Epithelial cell of umbilical artery (primary cell): ENCODE measurements at places on chromosomes 12 and 14. TPM values are rescaled to one million over a fixed set of nuclear protein-coding genes. Genes with fewer than 3 reads are reported as not detected.

Gene BMP4
- total RNA-seq, result 52.6 and 123 TPM in 2 replicates

Gene TAS2R19
- total RNA-seq, result 4.0 and 5.5 TPM in 2 replicates

Gene SMCO2
- total RNA-seq, result not detected in 2 replicates

Gene KCNA5
- total RNA-seq, result not detected in 2 replicates

Gene COQ5
- total RNA-seq, result 34.8 and 51.8 TPM in 2 replicates

Gene ABCD2
- not detected in 2 replicates for total RNA-seq

Gene CISTR
- not detected in 2 replicates for total RNA-seq

Gene SIVA1
- total RNA-seq, result 192 and 218 TPM in 2 replicates

Gene MYH6
- not detected in 2 replicates for total RNA-seq

Gene PLEKHG7
- not detected in 2 replicates for total RNA-seq

Gene LMO3
- under 0.01 TPM in 1 of 2 replicates, not detected in the other for total RNA-seq

Gene C12orf56
- under 0.01 and 0.15 TPM in 2 replicates for total RNA-seq

Gene SLC38A1
- 65.0 and 117 TPM in 2 replicates for total RNA-seq

Gene DEPDC4
- 0.32 and 0.61 TPM in 2 replicates for total RNA-seq

Gene PLBD1
- under 0.01 TPM in 1 of 2 replicates, not detected in the other for total RNA-seq

Gene BHLHE41
- under 0.01 and 0.15 TPM in 2 replicates for total RNA-seq

Gene ENDOU
- total RNA-seq, result not detected in 2 replicates

Gene ITGB7
- total RNA-seq, result 0.15 TPM in 1 of 2 replicates, not detected in the other

Gene DENR
- 35.1 and 45.4 TPM in 2 replicates for total RNA-seq

Gene PIANP
- under 0.01 TPM in 1 of 2 replicates, not detected in the other for total RNA-seq

Gene ZBTB39
- 6.2 and 6.8 TPM in 2 replicates for total RNA-seq

Gene CMA1
- not detected in 2 replicates for total RNA-seq

Gene HAL
- total RNA-seq, result under 0.01 and 0.61 TPM in 2 replicates

Gene KIF21A
- total RNA-seq, result 1.6 and 3.2 TPM in 2 replicates

Gene OASL
- total RNA-seq, result 1.9 and 27.4 TPM in 2 replicates

Gene CCDC85C
- total RNA-seq, result 15.9 and 22.3 TPM in 2 replicates

Gene RTN1
- 0.61 and 0.65 TPM in 2 replicates for total RNA-seq

Gene ESRRB
- total RNA-seq, result not detected in 2 replicates
